ENCODE measurements at places on chromosomes 3 and 15. TPM values are rescaled to one million over a fixed set of nuclear protein-coding genes. Genes with fewer than 3 reads are reported as not detected.
A peak's percentile ranks its signal among the peaks of the same experiment; 100 is the strongest.

DNA sequence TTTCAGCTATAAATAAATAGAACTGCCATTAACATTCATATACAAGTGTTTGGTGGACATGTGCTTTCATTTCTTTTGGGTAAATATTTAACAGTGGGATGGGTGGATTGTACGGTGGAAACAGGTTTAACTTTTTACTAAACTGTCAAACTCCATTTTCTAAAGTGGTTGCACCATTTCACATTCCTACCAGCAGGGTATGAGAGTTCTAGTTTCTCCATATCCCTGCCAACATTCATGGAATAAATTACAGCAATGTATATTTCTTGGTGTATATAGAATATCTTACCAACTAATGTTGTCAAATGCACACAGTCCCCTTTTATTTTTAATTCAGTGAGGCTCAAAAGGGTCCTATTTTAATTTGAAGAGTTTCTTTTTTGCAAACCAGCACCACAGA is 71.3 kb upstream of the CTXND1 start:
- H3K36me3 ChIP-seq: no peaks in the 10 kb centered on the region
- H3K4me3 ChIP-seq: no peak overlapping the region
- no peaks in the 10 kb centered on the region for H3K4me1 ChIP-seq
- peaks cover 3% of the 10 kb centered on the region for H3K27me3 ChIP-seq
- no peak for DNase-seq

GRCh38 chr3:177561365-177561764 is 364.1 kb upstream of the TBL1XR1 start:
- H3K36me3 ChIP-seq: no peaks in the 10 kb centered on the region
- H3K27me3 ChIP-seq: no peaks in the 10 kb centered on the region
- no peaks in the 10 kb centered on the region for H3K4me1 ChIP-seq
- no peak overlapping the region for H3K27ac ChIP-seq
- H3K4me3 ChIP-seq: no peak overlapping the region

- no peak overlapping the region for H3K4me3 ChIP-seq
- no peak for DNase-seq
- H3K27me3 ChIP-seq: no peaks in the 10 kb centered on the region
These were observed 112.0 kb downstream of the UBE2E2 start for GRCh38 chr3:23314981-23315762.

- H3K27me3 ChIP-seq: no peaks in the 10 kb centered on the region
- H3K4me3 ChIP-seq: no peak overlapping the region
- H3K27ac ChIP-seq: no peak overlapping the region
- DNase-seq: peak; percentile 18
These were observed 55.0 kb downstream of the TMEM39A start for GRCh38 chr3:119408243-119408950.

DNA sequence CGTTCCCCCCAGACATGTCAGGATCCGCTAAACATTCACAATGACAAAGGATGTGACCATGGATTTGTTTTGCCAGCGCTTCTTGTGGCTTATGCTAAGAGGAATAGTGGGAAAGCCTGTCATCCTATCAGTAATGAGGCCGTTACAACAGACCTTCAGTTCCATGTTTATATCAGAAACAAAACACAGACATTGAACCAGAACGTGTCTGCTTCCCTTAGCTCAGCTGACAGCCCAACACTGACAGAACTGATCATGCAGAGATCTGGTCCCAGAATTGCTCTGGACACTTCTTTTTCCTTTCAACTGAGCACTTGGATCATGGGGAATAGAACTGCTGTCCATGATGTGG is 58.3 kb upstream of the MYZAP start:
- no peaks in the 10 kb centered on the region for H3K36me3 ChIP-seq
- DNase-seq: no peak
- H3K4me3 ChIP-seq: no peak overlapping the region
- H3K27me3 ChIP-seq: no peaks in the 10 kb centered on the region

GRCh38 chr3:164620423-164620822 is 457.9 kb downstream of the SI start:
- no peak overlapping the region for H3K27ac ChIP-seq
- H3K36me3 ChIP-seq: no peaks in the 10 kb centered on the region
- H3K4me3 ChIP-seq: no peak overlapping the region
- no peaks in the 10 kb centered on the region for H3K4me1 ChIP-seq

- peak overlapping the region; percentile 78 for H3K4me3 ChIP-seq
- H3K4me1 ChIP-seq: peaks cover 51% of the 10 kb centered on the region
- H3K27me3 ChIP-seq: no peaks in the 10 kb centered on the region
- H3K27ac ChIP-seq: peak overlapping the region; percentile 99
- H3K36me3 ChIP-seq: peaks cover 1% of the 10 kb centered on the region
These were observed 1.5 kb downstream of the MSL2 start for GRCh38 chr3:136194409-136195257.

GRCh38 chr15:32972686-32973085 is 221.8 kb downstream of the FMN1 start:
- H3K4me1 ChIP-seq: no peaks in the 10 kb centered on the region
- peaks cover 3% of the 10 kb centered on the region for H3K27me3 ChIP-seq
- H3K36me3 ChIP-seq: no peaks in the 10 kb centered on the region
- no peak overlapping the region for H3K4me3 ChIP-seq

- no peaks in the 10 kb centered on the region for H3K4me1 ChIP-seq
- H3K36me3 ChIP-seq: no peaks in the 10 kb centered on the region
- H3K4me3 ChIP-seq: no peak overlapping the region
- no peak overlapping the region for H3K27ac ChIP-seq
These were observed 23.0 kb downstream of the NEO1 start for GRCh38 chr15:73075160-73075859.

DNA sequence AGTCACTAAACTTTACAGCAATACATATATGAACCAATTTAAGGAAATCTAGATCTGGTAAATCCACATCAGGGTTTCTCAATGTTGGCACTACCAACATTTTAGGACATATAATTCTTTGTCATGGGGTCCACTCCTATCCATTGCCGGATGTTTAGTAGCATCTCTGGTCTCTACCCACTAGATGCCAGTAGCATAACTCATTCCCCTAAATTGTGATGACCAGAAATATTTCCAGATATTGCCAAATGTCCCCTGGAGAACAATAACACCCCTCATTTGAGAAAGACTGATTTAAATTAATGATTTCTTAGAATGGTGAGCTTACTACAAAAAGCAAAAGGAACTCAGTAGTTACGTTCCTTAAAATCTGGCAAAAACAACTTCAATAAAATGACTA is 23.1 kb upstream of the ANKRD28 start:
- no peak for DNase-seq
- no peak overlapping the region for H3K4me3 ChIP-seq
- no peak overlapping the region for H3K27ac ChIP-seq
- H3K4me1 ChIP-seq: no peaks in the 10 kb centered on the region
- H3K27me3 ChIP-seq: no peaks in the 10 kb centered on the region
- H3K36me3 ChIP-seq: no peaks in the 10 kb centered on the region

- no peaks in the 10 kb centered on the region for H3K4me1 ChIP-seq
- no peaks in the 10 kb centered on the region for H3K36me3 ChIP-seq
- no peak overlapping the region for H3K27ac ChIP-seq
- no peak overlapping the region for H3K4me3 ChIP-seq
These were observed 40.8 kb downstream of the RARB start for GRCh38 chr3:25468866-25469319.

GRCh38 chr3:184277366-184277765 is 1.5 kb downstream of the ECE2 start:
- H3K4me1 ChIP-seq: no peaks in the 10 kb centered on the region
- no peak overlapping the region for H3K27ac ChIP-seq
- no peak for DNase-seq
- no peak overlapping the region for H3K4me3 ChIP-seq

DNA sequence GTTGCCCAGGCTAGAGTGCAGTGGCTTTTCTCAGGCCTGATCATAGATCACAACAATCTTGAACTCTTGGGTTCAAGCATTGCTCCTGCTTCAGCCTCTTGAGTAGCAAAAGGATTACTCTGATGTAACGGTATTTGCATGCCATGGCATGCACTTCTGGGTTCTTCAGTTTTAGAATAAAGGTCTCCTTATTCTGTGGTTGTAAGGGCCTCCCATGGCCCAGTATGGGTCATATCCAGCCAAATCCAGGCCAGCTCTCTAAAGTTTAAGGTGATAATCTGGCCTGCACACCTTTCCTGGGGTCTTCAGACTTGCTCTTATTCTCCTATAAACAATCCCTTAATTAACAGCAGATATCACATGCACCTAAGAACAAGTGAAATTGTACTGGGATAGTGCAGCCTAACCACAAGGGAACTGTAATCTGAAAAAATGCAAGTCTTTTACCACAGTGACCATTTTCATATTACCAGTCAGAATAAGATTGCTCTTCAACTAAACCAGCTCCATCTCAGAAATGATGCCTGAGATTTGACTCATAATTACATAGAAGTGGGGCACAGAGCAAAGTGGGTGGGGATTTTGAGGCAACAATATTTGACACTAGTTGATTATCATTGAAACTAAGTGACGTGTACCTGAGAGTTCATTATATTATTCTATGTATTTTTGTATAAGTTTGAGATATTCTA is 25.4 kb downstream of the COMMD2 start:
- no peak overlapping the region for H3K4me3 ChIP-seq
- H3K27me3 ChIP-seq: no peaks in the 10 kb centered on the region
- H3K36me3 ChIP-seq: no peaks in the 10 kb centered on the region
- H3K27ac ChIP-seq: no peak overlapping the region
- no peak for DNase-seq
- no peaks in the 10 kb centered on the region for H3K4me1 ChIP-seq

DNA sequence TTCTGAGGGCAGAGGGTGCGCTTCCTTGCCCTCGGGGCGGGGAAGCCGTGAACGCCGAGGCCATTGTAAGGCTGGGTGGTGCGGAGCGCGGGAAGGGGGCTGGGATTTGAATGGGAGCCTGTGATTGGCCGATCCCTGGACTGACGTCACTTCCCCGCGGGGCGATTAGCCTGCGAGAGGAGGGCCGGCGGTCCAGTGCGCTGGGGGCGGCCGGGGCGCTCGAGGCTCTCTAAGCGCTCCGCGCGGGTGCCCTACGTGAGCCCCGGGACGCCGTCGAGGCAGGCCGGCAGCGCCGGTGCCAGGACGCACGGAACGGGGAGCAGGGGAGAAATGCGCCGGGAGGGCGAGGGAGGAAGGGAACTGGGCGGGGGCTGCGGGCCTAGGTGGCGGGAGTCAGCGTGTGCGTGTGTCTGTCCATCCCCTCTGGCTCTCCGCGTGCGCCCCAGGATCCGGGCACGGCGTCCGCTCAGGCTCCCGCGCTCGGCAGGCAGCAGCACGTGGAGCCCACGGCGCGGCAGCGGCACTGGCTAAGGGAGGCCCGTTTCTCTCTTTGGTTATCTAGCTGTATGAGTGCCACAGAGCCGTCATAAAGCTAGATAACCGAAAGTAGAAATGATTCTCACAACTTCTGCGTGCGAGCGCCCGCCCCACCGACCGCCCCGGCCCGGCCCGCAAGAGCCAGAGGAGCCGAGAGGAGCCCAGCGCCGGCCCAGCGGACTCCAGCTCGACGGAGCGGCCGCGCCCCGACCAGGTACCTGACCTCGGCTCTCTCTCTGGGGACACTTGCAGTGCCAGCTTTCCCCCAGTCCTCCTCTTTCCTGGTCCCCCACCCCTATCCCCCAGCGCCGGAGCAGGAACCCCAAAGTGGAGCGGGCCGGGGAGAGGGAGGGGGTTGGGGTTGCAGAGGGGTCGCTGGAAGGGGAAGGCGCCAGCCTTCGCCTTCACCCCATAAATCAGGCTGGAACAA is 33.1 kb upstream of the POLG start:
- H3K27me3 ChIP-seq: peaks cover 91% of the 10 kb centered on the region
- H3K27ac ChIP-seq: no peak overlapping the region
- H3K36me3 ChIP-seq: no peaks in the 10 kb centered on the region

DNA sequence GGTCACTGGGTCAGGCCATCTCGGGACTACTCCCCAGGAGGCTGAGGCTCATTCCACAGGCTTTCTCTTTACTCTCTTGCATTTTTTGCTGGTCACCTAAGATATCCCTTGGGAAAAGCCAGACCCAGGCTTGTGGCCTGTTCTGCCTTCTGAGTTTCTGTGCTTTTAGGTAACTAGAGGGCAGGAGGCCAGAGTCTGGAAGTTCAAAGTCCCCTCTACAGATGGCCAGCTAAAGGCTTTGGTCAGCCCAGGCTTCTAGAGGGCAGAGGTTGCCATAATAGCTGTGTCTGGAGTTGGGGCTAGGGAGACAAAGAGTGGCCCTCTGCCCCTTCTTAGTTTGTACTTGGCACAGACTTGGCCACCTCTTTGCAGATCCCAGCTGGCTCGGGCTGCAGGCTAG is 8.4 kb upstream of the PARP6 start:
- H3K36me3 ChIP-seq: no peaks in the 10 kb centered on the region
- DNase-seq: no peak
- no peak overlapping the region for H3K27ac ChIP-seq

- no peak for DNase-seq
- peaks cover 41% of the 10 kb centered on the region for H3K36me3 ChIP-seq
- no peaks in the 10 kb centered on the region for H3K4me1 ChIP-seq
- H3K4me3 ChIP-seq: no peak overlapping the region
These were observed 81.4 kb downstream of the XRN1 start for GRCh38 chr3:142366434-142366833.

GRCh38 chr3:32865383-32865782 is 47.6 kb downstream of the TRIM71 start:
- no peak overlapping the region for H3K4me3 ChIP-seq
- H3K4me1 ChIP-seq: no peaks in the 10 kb centered on the region
- no peak for DNase-seq
- no peaks in the 10 kb centered on the region for H3K27me3 ChIP-seq
- no peaks in the 10 kb centered on the region for H3K36me3 ChIP-seq
- no peak overlapping the region for H3K27ac ChIP-seq

DNA sequence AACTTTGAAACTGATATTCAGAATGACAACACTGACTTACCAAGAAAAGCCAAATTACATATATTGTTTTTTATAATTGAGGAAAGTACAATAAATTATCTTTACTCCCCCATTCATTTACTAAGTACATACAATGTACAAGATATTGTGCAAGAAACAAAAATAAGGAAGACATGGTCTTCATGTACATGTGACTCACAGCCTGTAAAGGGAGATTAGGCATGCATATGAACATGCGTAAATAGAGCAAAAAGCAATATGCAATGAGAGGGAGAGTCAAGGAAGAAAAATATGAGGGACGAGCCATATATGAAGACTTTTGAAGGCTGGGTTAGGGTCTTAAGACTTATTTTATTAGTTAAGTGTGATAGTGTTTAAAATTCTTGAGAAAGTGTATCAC is 258.4 kb downstream of the GBE1 start:
- no peak overlapping the region for H3K4me3 ChIP-seq
- no peak for DNase-seq
- no peaks in the 10 kb centered on the region for H3K27me3 ChIP-seq
- H3K27ac ChIP-seq: no peak overlapping the region
- no peaks in the 10 kb centered on the region for H3K4me1 ChIP-seq

GRCh38 chr3:194768586-194768985 is 82.9 kb downstream of the FAM43A start:
- H3K27me3 ChIP-seq: no peaks in the 10 kb centered on the region
- peak overlapping the region; percentile 46 for H3K27ac ChIP-seq
- H3K36me3 ChIP-seq: no peaks in the 10 kb centered on the region
- H3K4me3 ChIP-seq: no peak overlapping the region

The SMCO1 gene
- total RNA-seq: not detected

The HYAL1 gene
- 0.30 TPM for total RNA-seq

The OIP5 gene
- 0.84 TPM for total RNA-seq

The LRRC31 gene
- not detected for total RNA-seq

The SECISBP2L gene
- 117 TPM for total RNA-seq

The C15orf61 gene
- 6.1 TPM for total RNA-seq

All from B cell (primary cell).